Stimulated activated CD4-positive, alpha-beta T cell treated with anti-CD3 and anti-CD28 coated beads, Interleukin-1b, Interleukin-23, amount 100 ng/mL, for 1 hour (primary cell): ENCODE measurements at places on chromosomes 2 and 18.

DNA sequence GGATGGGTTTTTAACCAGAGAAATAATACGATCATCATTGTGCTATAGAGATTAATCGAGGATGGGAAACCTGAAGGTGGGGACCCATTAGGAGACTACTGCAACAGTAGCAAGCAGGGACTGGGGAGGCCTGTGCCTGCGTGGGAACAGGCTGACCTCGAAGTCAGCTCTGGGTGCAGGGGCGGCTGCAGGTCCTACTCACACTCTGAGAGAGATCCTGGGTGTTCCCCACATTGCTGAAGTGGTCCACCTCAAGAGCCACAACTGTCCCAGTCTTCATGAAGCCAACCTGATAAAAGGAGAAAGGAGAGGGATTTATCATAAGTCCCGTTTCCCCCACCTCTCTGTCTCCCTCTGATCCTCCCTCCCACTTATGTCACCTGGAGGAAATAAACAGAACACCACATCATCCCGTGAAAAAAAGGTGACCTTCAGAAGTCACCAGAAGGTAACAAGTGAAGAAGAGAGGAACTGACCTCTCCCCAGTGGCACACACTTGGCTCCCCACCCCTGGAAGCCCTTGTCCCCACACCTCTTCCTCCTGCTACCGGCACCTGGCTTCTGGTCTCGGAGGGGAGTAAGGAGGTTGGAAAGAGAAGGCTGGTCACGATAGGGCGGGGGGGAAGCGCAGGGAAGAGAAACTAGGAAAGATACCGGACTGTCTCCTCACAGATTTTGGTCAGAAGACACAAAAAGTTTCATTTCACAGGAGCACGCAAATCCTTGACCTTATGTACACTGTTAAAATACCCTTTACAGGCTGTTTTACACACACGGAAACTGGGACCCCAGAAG, 50.4 kb downstream of the XDH start:
- no peak for DNase-seq

DNA sequence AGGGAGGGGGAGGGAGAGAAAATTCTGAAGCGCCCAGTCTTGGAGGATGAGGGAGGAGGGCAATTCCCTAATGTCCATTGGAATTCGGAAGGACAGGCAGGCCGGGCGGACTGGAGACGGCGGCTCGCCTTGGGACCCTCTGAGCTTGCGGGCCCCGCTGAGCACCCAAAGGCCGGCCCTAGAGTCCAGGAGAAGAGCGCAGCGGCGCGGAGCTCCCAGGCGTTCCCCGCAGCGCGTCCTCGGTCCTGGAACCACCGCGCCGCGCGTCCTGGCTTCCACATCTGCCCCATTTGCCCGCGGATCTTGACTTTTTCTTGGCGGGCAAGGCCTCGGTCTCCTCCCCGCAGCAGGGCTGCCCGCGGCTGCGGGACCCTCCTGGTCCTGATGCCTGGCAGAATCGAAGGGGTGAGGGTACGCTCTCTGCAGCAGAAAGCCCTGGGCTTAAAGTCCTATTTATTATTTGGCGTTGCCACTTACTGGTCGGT, 675 bp upstream of the MLPH start:
- DNase-seq = no peak

GRCh38 chr2:57703407-57703806, 343.2 kb upstream of the VRK2 start:
- DNase-seq = no peak

- DNase-seq = no peak
These were observed 103.9 kb upstream of the DCC start for GRCh38 chr18:52236131-52236530.

- DNase-seq = no peak
These were observed 315.8 kb upstream of the EPAS1 start for GRCh38 chr2:45981384-45981930.

DNA sequence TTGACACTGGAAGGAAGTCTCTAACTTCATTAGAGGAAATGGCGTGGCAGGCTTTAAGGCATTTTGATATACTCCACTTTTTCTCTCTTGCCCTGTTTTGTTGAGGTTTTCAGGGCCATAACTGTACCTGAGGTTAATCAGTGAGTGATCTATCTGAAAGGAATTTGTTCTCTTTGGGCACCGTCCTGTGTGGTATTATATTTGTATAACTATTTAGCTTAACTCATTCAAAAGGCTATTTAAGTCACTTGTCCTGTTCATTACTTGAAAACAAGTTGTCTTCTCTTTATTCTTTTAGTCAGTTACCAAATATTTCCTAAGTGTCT, 180.4 kb downstream of the NEDD4L start:
- no peak for DNase-seq

GRCh38 chr2:200590090-200590489, 4.3 kb downstream of the AOX1 start:
- DNase-seq = no peak

DNA sequence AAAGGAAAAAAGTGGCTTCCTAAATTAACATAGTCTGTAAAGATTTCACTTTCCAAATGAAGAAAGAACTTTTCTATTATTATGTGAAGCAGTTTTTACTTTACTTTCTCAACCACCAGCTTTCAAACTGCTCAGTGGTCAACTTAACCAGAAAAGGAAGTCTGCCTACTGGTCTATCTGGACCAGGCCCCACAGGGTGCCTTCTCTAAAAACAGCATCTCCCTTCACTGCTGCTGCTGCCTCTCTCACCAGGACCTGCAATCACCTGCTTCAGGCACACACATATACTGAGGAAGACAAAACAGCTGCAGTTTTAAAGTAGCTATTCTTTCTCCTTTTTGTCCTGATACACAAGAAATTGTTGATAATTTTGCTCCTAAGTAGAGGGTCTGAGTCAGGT, 221.3 kb upstream of the DCC start:
- no peak for DNase-seq

GRCh38 chr2:139457873-139458272, 677.7 kb upstream of the NXPH2 start:
- DNase-seq = no peak

DNA sequence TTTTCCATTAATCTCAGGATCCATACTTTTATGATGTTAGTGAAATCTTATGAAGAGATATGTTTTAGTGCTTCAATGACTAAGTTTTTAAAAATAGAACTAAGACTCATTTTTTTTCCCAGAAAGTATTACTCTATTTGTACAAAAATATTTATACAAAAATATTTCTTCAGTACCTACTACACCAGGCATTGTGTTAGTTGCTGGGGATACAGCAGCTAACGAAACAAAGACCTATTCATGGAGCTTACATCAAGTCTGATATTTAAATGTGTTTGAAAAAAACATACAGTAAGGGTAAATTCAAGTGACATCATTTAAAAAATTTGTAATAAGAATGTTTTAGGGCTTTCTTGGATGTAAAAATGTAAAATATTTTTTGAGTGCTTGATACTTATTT, 11.6 kb downstream of the VAPA start:
- DNase-seq = no peak
